ENCODE measurements at places on chromosomes 2 and 18.

DNA sequence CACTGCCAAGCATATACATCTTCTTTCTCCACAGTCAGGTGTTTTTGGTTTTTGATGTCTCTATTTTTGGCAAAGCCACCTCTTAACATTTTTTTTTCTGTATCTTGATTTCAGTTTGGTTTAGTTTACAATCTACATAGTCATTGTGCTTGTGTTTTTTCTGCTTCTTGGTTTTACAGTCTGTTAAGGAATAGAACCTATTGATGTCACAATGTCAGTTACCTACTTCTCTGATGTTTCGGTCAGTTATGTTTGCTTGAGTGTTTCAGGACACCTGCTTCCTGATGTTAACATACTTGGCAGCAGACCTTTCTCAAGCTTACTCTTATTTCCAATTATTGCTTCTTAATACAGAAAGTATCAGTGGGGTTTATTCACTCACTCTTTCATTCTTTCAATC lies 253.3 kb downstream of the SPAG16 start:
- no peak for DNase-seq

GRCh38 chr2:241261628-241262027 lies 53.8 kb downstream of the HDLBP start:
- DNase-seq, result no peak

DNA sequence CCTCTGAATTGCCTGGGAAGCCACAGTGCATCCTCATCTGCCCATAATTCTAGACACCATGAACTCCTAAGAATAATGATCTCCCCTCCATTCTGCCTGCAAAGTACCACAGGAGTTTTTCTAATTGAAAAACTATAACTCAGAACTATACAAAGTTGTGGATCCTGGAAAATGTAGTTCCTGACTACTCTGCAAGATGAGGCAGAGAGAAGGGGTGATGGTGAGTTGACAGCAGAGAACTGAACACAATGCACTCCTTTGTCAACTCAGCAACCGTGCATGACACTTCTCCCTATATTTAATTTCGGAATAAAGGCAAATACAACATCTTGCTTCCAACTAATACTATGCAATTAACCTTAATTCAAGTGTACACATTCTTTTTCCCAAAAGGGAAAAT lies 471.1 kb upstream of the FAM98A start:
- DNase-seq, result no peak

GRCh38 chr18:65906621-65907034 lies 155.8 kb downstream of the CDH7 start:
- DNase-seq, result no peak

DNA sequence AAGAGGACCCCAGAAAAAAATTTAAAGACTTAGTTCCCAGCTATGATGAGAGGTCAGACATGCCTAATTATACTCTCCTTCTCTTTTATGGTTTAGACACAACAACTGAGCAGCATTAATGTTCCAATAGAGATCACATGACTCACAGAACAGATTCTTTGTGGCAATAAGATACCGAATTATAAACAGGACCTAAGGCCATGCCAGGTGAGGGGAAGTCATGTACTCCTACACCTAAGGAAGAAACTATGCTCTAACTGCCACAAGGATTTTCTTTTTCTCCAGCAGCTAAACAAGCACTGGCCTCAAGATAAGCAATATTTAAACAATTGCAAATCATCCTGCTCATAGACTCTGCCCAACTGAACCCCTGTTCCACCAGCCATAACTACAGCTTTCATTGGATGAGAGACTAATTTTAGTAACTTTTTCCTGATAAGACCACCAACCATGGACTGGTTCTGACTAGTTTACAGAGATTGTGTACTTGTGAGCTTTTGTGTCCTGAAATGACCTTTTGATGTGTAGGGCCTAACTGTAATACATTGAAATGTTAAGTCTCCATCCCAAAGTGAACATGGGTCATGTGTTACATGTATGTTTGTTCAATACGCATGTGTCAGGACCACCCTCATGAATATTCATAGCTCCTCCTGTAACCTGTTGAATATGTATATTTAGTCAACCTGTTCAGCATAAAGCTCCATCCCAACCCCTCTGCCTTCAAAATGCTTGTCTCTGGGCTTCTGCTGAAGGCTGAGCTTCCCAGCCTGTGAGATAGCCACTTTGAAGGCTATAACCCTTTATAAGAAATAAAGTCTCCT lies 21.6 kb upstream of the NFE2L2 start:
- no peak for DNase-seq

DNA sequence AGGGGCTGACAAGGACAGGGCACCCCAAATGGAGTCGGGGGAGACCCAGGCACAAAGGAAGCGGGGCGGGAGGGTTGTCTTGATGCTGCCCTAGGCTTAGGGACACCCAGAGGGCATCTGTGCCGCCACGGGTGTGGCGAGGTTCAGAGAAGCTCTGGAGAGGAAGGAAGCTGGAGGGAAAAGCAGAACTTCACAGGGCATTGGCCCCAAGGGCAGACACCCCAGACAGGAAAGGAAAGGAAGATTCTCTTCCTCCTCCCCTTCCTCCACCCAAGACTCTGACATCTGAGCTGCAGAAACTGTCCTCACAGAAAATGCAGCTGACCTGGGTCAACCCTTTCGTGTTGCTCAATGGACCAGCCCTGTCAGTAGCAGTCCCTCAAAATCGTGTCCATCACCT lies 25.6 kb downstream of the DNMT3A start:
- DNase-seq, result no peak

GRCh38 chr18:46427216-46427995 lies 229.6 kb downstream of the LOXHD1 start:
- DNase-seq, result no peak

GRCh38 chr18:54280220-54280569 lies 10.9 kb downstream of the POLI start:
- DNase-seq, result peak; percentile 1

Measured in NCI-H510A (cell line).